ENCODE measurements at places on chromosomes 2 and 18. TPM values are rescaled to one million over a fixed set of nuclear protein-coding genes. Genes with fewer than 3 reads are reported as not detected.

The KHK gene
- total RNA-seq = 2.9 TPM

The ZAP70 gene
- 0.55 TPM for total RNA-seq

GRCh38 chr2:13542642-13543041 is 825.9 kb downstream of the TRIB2 start:
- DNase-seq = no peak

DNA sequence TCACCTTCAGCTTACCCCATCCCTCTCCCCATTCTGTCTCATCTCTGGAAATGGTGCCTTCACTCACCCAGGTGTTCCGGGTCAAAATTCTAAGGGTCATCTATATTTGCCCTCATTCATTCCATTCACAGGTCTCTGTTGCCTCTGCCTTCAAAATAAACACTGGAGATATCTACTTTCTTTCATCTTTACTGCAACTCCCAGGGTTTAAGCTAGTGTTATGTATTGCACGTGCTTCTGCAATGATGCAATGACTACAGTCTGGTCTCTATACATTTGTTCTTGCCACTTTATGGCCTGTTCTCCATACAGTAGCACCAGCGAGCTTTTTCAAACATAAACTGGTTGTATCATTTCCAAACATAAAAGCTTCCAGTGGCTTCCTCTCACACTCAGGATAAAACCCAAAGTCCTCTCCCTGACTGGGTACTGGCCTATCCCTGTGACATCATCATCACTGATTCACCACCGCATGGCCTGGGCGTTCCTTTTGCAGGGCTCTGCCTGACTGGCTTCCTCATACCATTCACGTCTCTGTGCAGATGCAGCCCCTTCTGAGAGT is 14.3 kb downstream of the DSG2 start:
- no peak for DNase-seq

Data from left ventricle myocardium inferior (tissue), 1 donor.